ENCODE measurements at places on chromosomes 7 and 10.

GRCh38 chr10:108578258-108578657 is 1345.1 kb downstream of the XPNPEP1 start:
- DNase-seq = no peak

- no peak for DNase-seq
These were observed 701.7 kb upstream of the CELF2 start for GRCh38 chr10:10315989-10316388.

GRCh38 chr10:88273567-88273966 is 309.6 kb downstream of the RNLS start:
- DNase-seq = no peak

DNA sequence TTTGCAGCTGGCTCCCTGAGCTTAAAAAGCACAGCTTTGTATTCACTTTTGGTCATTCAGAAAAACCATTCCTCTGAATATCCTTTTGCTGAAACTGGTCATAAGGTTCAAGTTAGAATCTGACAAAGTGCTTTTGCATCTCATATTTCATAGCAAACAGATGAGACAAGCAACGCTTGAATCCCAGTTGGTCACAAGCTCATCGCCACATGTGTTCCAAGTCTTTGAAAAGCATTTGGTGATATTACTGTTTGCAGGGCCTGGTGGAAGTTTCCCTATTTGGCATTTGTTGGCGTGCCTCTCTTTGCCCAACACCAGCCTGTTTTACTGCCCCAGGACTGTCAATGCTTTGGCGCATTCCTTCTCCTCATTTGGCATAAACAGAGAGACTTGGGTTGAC is 10.3 kb downstream of the TACC2 start:
- DNase-seq = no peak

DNA sequence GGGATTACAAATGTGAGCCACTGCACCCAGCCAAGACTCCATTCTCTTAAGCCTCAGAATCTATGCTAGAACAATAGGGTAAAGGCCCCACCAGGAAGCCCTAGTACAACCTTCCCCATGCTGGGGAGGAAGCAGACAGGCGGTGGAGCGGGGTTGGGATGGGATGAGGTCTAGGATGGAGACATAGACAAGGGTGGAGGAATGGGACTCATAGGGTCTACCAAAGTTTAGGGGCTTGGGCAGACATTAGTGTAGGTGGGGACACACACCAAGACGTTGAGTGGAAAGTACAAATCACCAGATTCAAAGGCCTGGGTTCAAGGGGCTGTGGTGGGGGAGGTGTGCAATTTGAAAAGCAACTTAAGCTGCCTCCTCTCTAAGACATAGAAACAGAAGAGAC is 19.3 kb downstream of the PRSS2 start:
- no peak for DNase-seq

- no peak for DNase-seq
These were observed 637.2 kb downstream of the INHBA start for GRCh38 chr7:41065663-41066062.

- DNase-seq = no peak
These were observed 543.1 kb downstream of the HTR7 start for GRCh38 chr10:90314718-90315117.

DNA sequence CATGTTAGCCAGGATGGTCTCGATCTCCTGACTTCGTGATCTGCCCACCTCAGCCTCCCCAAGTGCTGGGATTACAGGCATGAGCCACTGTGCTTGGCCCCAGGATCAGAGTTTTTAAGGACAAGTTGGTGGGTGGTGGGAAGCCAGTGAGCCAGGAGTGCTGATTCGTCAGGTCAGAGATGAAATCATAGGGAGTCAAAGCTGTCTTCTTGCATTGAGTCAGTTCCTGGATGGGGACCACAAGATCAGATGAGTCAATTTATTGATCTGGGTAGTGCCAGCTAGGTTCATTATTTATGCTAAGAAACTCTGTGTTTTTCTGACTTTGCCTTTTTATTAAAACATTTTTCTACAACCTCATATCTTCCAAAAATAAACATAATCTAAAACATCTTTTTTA is 423.8 kb downstream of the ARL4A start:
- no peak for DNase-seq

- no peak for DNase-seq
These were observed 222.8 kb upstream of the PRKCQ start for GRCh38 chr10:6802759-6803426.

DNA sequence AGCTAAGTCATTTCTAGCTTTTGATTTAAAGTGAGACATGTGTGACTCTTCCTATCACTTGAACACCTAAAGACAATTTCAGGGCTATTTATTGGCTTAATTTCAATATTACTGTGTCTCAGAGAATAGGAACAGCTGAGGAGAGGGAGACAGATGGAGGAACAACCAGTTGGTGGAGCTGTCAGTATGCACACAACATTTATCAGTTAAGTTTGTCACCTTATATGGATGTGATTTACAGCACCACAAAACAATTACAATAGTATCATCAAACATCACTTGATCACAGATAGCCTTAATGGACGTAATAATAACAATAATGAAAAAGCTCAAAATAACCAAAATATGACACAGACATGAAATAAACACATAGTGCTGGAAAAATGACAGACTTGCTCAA is 129.6 kb downstream of the NPSR1 start:
- DNase-seq = no peak

GRCh38 chr10:93165367-93165766 is 91.7 kb downstream of the CYP26A1 start:
- no peak for DNase-seq

- no peak for DNase-seq
These were observed 37.1 kb downstream of the WIPI2 start for GRCh38 chr7:5226921-5227785.

DNA sequence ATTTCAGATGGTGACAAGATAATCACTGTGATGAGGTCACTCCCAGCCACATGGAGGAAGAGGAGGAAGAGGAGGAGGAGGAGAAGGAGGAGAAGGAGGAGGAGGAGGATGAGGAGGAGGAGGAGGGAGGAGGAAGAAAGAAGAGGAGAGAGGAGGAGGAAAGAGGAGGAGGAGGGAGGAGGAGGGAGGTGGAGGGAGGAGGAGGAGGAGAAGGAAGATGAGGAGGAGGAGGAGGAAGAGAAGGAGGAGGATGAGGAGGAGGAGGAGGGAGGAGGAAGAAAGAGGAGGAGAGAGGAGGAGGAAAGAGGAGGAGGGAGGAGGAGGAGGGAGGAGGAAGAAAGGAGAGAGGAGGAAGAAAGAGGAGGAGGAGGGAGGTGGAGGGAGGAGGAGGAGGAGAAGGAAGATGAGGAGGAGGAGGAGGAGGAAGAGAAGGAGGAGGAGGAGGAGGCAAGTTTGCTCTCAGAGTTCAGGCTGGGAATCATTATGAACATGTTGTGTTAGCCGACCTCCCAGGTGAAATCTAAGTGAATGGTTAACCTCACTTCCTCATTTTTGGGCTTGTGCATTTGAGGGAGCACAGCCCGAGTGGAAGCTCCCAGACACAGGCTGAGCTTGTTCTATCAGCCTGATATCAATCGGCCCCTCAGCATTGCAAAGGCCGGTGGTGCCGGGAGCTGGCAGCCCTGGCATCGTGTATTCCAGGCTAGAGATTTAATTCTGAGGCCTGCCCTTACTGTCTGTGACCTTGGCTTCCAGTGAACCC is 236.2 kb upstream of the PITRM1 start:
- DNase-seq = no peak

DNA sequence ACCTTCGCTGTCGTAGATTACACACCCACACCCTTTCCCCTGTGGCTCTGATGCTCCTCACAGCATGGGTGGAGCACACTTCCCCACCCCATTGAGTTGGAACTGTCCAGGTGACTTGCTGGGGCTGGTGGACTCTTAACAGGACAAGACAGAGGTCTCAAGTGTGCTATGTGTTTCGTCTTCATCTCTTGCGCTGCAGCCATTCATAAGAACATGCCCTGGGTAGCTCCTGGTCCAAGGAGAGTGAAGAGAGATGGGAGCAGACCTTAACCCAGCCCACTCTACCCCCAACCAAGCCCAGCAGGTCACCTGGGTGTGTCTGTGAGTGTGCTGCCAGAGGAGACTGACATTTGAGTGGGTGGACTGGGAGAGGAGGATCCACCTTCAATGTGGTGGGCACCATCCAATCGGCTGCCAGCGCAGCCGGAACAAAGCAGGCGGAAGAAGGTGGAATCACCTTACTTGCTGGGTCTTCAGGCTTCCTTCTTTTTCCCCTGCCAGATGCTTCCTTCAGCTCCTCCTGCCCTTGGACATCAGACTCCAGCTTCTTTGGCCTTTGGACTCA is 112.4 kb downstream of the HTR5A start:
- DNase-seq = no peak

GRCh38 chr7:45015313-45015712 is 15.3 kb downstream of the CCM2 start:
- no peak for DNase-seq

DNA sequence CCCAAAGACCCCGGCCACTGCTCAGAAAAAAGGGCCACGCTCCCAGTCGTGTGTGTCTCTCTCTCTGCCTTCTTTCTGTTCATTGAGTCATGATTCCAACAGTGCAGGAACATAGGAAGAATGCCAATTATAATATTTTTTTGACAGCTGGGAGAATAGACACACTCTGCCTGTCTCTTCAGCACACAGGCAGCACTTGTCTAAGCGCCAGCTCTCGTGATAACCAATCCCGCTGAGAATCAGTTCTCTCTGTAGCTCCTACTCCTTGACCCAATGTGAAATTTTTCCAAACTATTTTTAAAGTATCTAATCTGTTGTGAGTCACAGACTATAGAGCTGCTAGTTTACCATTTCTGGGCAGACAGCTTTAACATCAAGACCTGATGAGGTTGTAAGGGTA is 145.7 kb upstream of the RHEB start:
- no peak for DNase-seq

DNA sequence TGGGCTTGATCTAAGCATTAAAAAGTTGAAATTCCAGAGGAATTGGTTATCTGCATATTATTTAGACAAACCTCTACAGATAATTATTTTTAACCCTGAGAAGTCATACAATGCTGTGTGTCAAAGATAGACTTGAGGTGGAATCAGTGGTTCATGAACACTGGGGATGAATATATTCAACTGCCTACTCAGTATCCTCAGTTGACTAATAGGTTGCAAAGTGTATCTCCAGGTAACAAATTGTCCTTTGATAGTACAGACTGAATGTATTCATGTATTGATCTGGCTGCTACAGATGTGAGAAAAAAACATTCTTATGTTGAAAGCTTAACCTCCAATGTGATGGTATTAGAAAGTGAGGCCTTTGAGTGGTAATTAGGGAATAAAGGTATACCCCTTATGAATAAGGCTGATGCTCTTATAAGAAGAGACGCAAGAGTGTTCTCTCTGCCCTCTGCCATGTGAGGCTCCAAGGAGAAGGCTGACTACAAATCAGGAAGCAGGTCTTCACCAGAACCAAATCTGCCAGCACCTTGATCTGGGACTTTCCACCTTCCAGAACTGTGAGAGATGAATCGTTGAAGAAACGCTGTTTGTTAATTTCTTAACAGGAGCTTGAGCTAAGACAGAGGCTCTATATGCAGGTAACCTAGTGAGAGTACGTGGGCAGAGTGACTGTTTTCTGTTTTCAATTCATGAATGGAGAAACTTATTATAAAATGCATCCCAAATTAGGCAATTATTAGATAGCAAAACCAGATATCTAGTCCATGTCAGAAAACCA is 7.5 kb downstream of the MRPL32 start:
- peak; percentile 19 for DNase-seq

DNA sequence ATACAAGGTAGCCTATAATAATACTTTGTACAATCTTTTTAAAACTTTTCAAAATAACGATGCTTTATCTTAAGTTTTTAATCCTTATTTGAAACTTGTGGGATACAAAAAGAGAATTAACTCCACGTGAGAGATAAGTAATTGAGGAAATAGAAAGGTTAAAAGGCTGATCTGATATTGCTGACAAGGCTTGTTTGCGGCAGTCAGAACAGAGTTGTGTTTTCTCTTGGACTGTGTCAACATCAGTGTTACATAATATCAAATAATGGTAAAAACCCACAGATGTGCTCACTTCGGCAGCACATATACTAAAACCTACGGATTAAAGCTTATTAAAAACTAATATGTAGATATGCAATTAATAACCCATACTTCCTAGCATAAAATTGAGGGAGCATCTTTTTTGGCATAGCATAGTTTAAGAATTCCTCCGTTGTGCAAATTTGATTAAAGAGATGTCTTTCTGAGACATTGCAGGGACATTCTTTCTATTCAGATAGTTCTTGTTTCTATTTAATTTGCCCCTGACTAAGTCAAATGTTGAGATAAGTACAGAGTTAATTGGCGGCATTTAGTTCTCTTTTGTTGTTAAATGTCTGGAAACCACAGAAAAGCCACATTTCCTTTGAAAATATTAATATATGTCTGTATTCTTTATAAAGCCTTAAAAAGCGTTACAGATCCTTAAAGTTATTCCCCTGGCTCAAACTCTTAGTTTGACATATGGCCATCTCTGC is 63.3 kb downstream of the FAM185A start:
- no peak for DNase-seq

DNA sequence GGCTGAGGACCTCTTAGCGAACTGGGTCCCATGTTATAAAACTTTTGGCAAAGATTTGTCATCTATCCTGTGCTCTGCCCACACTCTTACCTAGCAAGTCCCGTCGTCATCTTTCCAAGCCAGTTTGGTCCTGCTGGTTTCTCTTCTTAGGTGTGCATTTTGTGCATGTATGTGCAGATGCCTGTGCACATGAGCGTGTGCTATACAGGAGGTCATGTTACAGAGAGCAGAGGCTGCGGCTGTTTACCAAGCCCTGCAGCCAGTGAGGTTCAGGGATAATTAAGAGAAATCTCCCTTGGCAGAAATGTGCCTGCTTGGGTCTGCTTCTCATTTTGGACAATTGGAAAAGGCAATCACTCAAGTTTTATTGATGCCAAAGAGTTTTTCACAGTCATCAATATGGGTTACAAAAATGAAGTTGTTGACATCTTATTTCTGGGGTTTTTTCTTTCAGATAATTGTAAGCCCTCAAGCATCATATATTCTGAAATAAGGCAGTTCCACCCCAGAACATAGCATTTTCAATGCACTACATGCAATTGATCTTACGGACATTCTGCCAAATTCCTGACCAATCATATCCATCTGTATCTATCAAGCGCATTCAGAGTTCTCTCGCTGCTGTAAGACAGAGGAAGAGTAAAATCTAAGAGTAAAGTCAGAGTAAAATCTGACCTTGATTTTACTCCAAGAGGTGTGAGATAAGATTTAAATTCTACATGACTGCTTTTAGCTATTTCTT is 361.4 kb upstream of the ZNF32 start:
- no peak for DNase-seq

DNA sequence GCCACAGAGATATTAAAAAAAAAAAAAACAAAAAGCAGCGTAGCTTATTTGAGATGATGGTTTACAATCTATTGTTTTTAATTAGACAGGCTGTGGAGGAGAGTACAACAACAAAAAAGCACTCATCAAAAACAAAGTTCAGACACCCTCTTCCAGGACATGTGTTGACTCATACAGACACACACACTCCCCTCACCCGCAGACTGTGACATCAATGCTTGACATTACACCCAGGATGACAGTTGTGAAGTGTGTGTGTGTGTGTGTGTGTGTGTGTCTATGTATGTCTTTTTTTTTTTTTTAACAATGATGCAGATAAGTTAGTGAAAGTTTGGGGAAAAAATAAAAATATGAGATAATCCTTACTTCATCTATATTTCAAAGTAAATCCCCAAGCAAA is 303.6 kb downstream of the GPAM start:
- DNase-seq = no peak
